NCI-H187 treated with DMSO at 0.1 percent for 48 hours (cell line): ENCODE measurements at places on chromosomes 12 and 14.
A peak's percentile ranks its signal among the peaks of the same experiment; 100 is the strongest.

DNA sequence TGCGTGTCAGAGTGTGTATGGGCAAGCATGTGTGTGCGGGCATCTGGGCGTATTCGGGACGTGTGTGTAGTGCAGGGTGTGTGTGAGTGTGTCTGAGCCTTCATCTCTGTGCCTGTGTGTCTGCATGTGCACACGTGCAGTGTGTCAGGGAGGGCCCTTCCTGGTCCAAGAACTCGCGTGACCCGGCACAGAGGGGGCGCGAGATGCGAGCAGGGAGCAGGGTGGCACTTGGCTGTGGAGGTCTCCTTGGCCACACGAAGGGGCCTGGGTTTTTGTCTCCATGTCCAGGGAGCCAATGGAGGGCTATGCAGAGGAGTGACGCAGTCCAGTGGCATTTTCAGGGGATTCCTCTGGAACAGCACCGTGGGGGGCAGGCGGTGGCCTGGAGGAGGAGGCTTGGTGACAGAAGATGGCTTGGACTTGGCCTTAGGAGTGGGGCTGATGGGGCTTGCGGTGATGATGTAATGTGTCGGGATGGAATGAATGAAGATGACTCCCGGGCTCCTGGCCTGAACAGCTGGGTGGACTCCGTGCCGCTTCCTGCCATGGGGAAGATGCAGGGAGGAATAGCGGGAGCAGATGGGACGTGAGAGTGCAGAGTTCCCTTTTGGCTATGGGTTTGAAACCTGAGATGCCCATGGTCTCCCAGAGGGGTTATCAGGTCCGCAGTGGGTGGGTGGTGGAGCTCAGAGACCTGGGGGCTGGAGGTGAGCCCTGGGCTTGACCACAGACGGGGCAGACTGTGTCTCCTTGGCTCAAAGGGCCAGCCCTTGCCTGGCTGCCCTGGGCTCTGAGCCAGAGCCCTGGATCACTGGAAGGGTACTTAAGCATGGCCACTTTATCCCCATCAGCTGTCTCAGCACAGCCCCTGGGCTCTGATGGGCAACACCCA is 208.3 kb downstream of the PHETA1 start:
- DNase-seq: no peak

DNA sequence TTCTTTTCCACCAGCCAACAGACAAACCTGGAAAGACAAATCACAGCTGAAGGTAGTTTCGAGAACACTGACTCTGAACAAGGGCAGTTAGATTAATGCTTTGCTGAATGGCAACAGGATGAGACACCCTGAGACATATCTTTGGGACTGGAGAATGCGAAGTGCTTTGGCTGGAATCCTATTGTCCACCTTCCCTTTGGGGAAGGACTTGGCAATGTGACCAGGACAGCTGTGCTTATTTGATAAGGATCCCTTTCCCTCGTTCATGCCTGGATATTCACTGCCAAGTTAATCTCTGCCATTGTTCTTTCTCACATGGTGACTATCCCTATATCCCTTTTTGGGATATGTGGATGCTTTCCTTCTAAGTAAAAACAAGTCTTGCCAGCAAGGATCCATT is 537.1 kb upstream of the SEL1L start:
- no peak for DNase-seq

GRCh38 chr12:51721282-51721940 is 127.1 kb downstream of the FIGNL2 start:
- no peak for DNase-seq

- DNase-seq: no peak
Observed at GRCh38 chr12:54384591-54385041, at the start of gene ZNF385A. ZNF385A (minus strand) TSS chr12:54384733; CDS start chr12:54384514, 219 bp downstream.

DNA sequence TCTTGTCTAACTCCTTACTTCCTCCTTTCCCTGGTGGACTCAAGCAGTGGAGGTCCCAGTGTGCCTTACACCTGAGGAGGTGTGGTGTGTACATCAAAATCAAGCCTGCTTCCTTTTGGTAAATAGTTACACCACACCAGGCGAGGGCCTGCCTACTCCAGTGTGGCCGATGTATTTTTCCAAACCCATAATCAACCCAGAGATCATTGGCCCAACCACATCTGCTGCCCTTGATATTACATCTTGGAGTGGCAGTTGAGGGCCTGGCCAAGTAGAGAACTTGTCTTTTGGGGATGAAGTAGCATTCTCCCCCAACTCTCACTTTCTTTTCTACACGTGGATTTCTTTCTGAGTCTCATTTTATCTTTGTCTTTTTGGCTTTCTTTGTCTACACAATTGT is 187.4 kb downstream of the EFCAB11 start:
- no peak for DNase-seq

GRCh38 chr14:101109981-101110728 is 206.6 kb upstream of the RTL1 start:
- peak; percentile 68 for DNase-seq

GRCh38 chr12:3533703-3534386 is 42.8 kb downstream of the PRMT8 start:
- peak; percentile 75 for DNase-seq

GRCh38 chr12:96108321-96108720 is 72.9 kb upstream of the LTA4H start:
- DNase-seq: no peak

GRCh38 chr12:46187023-46187422 is 81.8 kb downstream of the SLC38A1 start:
- no peak for DNase-seq

DNA sequence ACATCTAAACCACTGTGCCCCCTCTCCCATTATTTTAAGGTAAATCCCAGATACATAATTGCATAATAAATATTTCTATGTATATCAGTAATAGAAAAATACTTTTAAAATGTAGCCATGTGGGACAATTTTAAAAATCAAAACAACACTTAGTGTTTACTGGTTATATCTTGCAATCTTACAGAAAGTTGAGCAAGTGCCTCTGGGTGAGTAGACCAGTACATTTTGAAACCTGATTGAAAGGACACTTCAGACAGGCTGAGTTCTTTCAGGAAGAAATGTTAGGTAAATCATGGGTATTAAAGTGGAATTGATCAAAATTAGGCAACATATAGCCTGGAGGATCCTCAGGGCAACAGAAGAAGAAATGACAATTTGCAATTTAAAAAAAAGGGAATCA is 7.2 kb downstream of the SLC38A4 start:
- no peak for DNase-seq

GRCh38 chr14:73833530-73834260 is 17.9 kb upstream of the PTGR2 start:
- no peak for DNase-seq

- DNase-seq: no peak
Observed at GRCh38 chr12:66584673-66585072, 94.2 kb downstream of the GRIP1 start.

DNA sequence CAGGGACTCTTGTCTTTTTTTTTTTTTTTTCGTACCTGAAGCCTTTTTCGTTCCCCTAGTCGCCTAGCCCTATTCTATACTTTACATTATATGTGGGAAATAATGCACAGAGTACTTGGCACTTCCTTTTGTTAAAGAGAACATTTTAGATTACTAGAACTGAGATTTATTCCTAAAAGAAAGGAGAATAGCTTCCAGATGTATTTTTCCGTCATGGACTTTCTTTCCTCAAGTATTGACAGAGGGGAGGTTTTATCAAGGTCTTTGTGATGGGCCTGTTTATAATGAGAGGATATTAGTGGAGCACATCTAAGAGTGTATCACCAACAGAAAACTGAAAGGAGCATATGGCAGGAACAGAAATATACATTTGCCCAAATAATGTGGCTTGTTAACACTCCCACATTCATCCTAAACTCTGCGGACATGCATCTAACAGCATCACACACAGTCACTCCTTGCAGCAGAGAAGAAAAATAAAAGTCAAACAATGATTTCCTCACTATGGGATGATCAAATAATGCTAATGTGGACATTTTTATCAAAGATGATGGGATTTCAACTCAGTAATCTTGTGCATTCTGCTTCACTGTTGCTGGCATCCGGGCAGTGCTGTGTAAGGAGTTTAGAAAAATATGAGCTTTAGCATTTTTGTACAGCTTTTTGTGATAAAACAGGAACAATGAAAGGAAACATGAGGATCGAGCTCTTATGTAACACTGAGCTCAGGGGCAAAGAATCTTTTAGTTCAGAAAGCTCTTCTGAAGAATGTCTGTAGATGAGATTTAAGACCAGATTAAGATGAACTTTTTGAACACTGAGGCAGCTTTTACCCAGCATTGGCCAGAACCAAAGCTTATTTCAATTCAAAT is 183.1 kb downstream of the EGLN3 start:
- DNase-seq: no peak

GRCh38 chr14:95374239-95374997 is 54.7 kb upstream of the CLMN start:
- no peak for DNase-seq

DNA sequence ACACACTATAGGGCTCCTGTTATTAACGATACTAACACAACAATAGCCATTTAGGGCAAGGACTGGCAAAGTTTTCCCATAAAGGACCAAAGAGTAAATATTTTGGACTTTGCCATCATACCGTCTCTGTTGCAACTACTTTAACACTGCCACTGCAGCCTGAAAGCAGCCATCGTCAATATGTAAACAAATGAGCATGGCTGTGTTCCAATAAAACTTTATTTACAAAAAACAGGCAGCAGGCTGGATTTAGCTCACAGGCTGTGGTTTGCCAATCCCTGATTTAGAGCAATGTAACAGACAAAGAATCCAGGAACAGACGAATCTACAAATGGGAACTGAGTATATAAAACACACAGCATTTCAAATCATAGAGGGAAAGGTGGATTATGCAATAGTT is 84.1 kb downstream of the FRMD6 start:
- DNase-seq: no peak

GRCh38 chr12:32098112-32098511 is 8.5 kb upstream of the BICD1 start:
- no peak for DNase-seq

- no peak for DNase-seq
Observed at GRCh38 chr12:53190108-53190729, 9.5 kb upstream of the CSAD start.

DNA sequence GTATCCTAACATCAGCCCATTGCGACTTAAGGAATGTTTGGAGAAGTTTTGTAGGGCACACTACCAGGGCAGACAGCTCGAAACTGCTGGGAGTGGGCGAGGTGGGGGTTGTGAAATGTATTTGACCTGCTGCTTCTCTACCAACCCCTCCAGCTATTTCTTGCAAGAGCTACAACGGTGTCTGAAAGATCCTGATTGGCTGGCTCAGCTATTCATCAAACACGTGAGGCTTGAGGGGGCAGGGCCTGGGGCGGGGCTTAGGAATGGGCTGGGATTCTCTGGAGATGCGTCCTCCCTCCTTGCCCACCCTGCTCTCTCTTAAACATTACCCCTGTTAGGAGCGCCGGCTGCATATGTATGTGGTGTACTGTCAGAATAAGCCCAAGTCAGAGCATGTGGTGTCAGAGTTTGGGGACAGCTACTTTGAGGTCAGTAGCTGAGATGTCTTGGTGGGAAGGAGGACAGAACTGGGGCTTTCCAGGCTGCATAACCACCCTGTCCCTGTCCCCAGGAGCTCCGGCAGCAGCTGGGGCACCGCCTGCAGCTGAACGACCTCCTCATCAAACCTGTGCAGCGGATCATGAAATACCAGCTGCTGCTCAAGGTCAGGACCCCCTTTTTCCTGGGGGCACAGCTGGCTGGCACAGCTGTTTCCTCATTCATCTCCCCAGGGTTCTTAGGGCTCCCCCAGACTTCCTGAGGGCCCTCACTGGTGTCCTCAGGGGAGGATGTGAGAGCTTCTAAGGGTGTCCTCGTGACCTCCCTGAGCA is 3.1 kb downstream of the ARHGEF25 start:
- no peak for DNase-seq

GRCh38 chr14:104284107-104284592 is 145.8 kb downstream of the KIF26A start:
- no peak for DNase-seq

- no peak for DNase-seq
Observed at GRCh38 chr12:93121729-93122488, 192.8 kb upstream of the EEA1 start.

- no peak for DNase-seq
Observed at GRCh38 chr14:101464310-101464983, 96.8 kb upstream of the DIO3 start.

- DNase-seq: no peak
Observed at GRCh38 chr14:95138876-95139275, 18.5 kb downstream of the DICER1 start.

- no peak for DNase-seq
Observed at GRCh38 chr14:70683983-70684382, 42.3 kb downstream of the TTC9 start.

GRCh38 chr12:5232291-5232690 is 188.6 kb downstream of the KCNA5 start:
- DNase-seq: no peak

- no peak for DNase-seq
Observed at GRCh38 chr14:70789361-70789760, 20.0 kb downstream of the MAP3K9 start.

DNA sequence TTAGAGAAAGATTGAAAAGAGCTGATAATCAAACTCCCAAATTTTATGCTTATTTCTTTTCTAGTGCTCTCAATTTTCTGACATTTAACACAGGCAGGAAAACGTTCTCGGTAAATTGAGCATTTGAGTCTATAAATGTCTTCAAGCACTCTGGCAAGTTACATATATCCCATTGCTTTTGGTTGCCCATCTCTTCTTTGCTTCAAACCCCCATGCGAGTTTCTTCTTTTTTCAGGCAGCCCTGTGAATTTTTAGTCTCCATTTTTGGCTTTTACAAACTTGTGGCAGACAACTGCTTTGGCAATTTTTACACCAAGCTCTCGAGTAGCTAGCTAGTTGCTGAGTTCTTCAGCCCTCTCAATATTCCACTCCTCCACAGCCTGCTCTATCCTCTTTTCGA is 8.7 kb upstream of the TMEM63C start:
- no peak for DNase-seq

DNA sequence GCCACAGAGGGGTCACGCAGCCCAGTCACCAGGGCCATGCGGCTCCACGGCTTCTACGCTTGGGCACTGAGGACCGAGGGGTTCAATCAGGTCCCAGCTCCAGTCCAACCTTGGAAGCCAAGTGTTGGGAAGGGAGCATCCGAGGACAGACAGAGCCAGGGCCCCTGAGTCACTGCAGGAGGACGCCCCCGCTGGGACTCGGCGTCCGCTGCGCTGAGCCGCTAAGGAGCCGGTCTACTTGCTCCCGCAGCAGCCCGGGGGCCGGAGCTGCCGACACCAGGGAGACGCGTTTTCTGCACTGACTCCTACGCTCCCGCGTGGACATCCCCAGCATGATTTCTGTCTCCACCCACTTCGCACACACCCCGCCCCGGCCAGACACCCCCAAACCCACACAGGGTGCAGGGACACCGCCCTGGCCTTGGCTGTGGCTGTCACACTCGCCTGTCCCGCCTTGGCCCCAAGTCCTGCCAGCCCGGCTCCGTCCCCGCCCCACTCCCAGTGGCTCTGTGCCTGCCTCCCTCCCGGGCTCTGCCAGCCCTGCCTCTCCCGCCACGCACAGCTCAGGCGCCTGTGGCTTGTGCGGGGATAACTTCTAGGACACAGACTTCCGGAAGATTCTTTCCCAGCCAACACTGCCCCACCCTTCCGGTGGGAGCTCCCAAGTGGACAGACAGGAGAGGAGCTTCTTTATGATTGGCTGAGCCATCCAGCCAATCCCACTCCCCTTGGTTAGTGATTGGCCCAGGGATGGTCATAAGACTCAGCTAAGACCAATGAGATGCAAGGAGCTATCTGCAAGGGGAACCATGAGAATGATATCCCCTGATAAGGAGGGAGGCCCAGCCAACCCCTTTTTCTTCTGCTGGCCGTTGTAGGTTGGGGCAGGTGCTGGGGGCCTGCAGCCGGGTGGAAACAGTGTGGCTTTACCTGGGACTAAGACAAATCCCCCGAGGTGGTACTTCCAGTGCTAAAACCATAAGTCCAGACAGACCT is 118.9 kb upstream of the SFSWAP start:
- no peak for DNase-seq

- no peak for DNase-seq
Observed at GRCh38 chr14:44530475-44530874, 23.4 kb upstream of the FSCB start.

- no peak for DNase-seq
Observed at GRCh38 chr14:20179880-20180279, 10.8 kb upstream of the OR11G2 start.
